ENCODE measurements at places on chromosomes 4 and X. TPM values are rescaled to one million over a fixed set of nuclear protein-coding genes. Genes with fewer than 3 reads are reported as not detected.

GPR119 gene
- total RNA-seq, result not detected

RTL5 gene
- total RNA-seq, result 0.23 TPM

CTAG2 gene
- not detected for total RNA-seq

ARHGEF38 gene
- total RNA-seq, result 2.0 TPM

FMR1NB gene
- total RNA-seq, result not detected

PFKFB1 gene
- total RNA-seq, result 0.22 TPM

ADRA2C gene
- total RNA-seq, result 0.52 TPM

FGG gene
- not detected for total RNA-seq

UGT2B17 gene
- total RNA-seq, result not detected

NSUN7 gene
- total RNA-seq, result 6.7 TPM

ENPP6 gene
- not detected for total RNA-seq

NALF2 gene
- total RNA-seq, result not detected

FAM184B gene
- total RNA-seq, result 0.47 TPM

TMEM31 gene
- total RNA-seq, result not detected

MAGEC1 gene
- total RNA-seq, result not detected

ATP1B4 gene
- not detected for total RNA-seq

YY2 gene
- total RNA-seq, result 2.3 TPM

GUCY1A1 gene
- total RNA-seq, result 9.3 TPM

FAT4 gene
- 0.95 TPM for total RNA-seq

ATP2B3 gene
- not detected for total RNA-seq

VCX3A gene
- total RNA-seq, result not detected

PPM1K gene
- 3.0 TPM for total RNA-seq

VSIG1 gene
- total RNA-seq, result 4.8 TPM

S100P gene
- 59.8 TPM for total RNA-seq

PPP2R2C gene
- 7.0 TPM for total RNA-seq

SPIN2B gene
- total RNA-seq, result 17.7 TPM

IQCM gene
- not detected for total RNA-seq

TRIM60 gene
- not detected for total RNA-seq

LRAT gene
- 0.55 TPM for total RNA-seq
